H7 (cell line): ENCODE measurements at places on chromosomes 4 and X.
A peak's percentile ranks its signal among the peaks of the same experiment; 100 is the strongest.

- DNase-seq, result no peak
Measured at GRCh38 chrX:69231903-69232302, 66.7 kb upstream of the PJA1 start.

DNA sequence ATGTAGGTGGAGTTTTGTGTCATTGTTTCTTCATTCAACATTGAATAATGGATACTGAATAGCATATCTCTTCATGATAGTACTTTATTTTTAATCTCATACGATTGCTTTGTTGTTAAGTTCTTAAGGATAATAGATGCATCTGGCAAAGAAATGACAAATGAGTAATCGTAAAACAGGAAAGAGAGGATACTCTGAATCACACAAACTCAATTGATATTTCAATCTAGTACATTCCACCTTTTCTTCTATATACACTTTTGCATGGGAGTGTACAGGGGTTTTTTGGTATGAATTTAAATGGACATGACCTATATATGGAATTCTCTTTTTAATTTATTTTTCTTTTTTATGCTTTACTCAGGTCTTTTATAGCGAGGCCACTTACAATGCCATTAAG, 186.9 kb upstream of the STK26 start:
- DNase-seq, result no peak

DNA sequence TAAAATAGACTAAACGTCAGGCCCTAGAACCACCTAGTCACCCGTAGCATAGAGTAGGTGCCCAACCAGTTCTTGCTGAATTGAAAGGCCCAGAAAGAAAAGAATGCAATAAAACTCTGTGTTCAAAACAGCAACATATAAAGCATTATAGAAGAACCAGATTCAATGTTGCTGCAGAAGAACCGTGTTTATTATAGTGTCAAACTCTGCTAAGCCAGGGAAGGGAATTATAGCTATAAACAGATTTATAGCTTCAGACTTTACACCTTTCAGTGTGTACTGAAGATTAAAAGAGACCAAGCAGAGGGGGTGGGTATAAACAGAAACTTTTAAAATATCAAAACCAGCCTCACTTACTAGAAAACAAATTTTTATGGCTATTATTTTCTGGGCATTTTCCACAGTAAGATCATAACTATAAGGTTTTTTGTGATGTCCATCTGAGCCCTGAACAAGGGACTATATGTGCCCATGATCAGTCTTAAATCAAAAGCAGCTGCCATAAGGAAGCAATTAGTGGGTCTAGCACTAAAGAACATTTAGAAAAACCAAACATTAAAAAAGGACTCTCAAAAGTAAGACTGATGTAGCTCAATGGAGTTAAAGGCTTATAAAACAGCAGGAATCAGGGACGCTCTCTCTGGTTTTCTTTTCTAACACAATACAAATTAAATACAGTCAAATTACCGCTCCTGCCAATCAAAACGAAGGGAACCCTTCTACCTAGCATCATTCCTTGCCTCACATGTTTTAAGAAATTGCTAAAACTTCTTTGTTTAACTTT, 219.7 kb upstream of the ETNPPL start:
- no peak for DNase-seq

DNA sequence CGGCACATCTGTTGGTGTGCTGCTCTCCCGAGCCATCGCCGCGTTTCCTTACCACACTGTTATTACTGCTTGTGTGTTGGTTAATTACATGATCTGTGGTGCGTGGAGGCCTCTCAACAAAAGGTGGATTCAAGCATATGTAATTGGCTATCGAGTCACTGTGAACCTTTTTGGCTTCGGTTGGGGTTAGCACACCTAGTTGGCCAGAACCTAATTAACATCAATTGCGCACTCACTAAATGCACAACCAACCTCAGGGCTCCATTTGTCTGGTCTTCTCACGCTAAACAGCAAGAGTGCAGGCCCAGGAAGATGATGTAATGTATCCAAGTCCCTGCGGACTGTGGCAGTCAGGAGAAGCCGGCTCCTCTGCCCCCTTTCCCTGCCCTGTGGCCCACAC, 17.4 kb downstream of the ENPP6 start:
- no peak for DNase-seq

DNA sequence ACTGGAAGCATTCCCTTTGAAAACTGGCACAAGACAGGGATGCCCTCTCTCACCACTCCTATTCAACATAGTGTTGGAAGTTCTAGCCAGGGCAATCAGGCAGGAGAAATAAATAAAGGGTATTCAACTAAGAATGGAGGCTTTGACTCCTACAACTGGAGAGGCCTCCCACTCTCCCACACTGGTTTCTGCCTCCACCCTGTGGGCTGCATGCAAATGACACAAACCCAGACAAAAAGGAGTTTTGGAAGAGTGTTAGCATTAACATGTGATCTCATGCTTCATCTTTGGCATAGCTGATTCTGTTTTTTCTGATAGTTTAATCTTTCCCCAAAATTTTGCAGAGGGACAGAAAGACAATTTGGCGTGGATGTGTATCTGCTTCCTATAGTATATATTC, 80.8 kb upstream of the IQCM start:
- no peak for DNase-seq

GRCh38 chrX:35590210-35590609, 207.9 kb upstream of the MAGEB16 start:
- DNase-seq, result no peak

GRCh38 chr4:139675651-139676050, 10.0 kb downstream of the MGST2 start:
- DNase-seq, result no peak

- DNase-seq, result no peak
Measured at GRCh38 chr4:98110929-98111328, 32.3 kb downstream of the STPG2 start.

DNA sequence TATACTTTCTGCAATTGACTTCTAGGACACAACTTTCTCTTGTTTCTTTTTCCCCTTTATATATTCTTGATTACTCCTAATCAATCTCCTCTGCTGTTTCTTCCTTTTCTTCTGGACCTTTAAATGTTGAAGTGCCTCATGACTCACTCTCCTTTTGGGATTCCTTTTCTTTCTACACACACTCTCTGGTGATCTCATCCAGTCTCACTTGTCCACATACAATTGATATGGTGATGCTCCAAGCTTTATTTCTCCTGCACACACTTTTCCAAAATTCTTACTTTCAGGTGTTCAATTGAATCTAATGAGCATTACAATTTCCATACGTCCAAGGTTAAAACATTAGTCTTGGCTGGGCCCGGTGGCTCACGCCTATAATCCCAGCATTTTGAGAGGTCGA, 794.8 kb upstream of the EPHA5 start:
- no peak for DNase-seq

DNA sequence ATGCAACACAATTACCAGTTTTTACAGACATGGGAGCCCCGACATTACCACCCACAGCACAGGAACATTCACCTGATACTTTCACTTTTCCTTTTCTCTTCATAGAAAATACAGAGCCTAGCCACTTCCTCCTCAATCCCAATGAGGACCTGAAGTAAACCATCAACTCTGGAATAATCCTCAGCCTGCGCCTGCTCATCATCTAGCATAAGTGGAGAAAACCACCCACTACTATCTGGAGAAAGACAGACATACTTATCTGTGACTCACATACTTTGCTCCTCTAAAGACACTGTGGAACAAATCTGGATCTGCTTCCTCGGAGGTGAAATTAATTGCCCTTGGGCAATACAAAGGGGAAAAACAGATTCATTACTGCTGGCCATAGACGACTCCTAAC, 47.8 kb downstream of the ZCCHC13 start:
- no peak for DNase-seq

DNA sequence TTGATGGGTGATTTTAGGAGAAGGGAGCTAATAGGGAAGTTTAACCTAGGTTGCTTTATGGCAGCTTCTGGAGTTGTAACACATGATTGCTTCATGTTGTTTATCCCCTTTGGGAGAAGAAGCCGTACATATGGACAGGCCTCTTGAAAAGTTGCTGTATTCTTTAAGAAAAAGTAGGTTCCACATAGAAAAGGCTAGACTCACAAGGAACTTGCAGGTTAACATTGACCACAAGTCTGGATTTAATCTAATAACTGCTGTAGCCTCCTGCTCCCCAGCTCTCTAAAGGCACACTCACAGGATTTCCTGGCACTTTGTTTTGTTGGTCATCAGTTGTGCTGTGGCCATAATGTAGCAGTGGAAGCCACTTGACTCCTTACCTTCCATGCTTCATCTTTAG, 19.7 kb downstream of the FNIP2 start:
- DNase-seq, result no peak

DNA sequence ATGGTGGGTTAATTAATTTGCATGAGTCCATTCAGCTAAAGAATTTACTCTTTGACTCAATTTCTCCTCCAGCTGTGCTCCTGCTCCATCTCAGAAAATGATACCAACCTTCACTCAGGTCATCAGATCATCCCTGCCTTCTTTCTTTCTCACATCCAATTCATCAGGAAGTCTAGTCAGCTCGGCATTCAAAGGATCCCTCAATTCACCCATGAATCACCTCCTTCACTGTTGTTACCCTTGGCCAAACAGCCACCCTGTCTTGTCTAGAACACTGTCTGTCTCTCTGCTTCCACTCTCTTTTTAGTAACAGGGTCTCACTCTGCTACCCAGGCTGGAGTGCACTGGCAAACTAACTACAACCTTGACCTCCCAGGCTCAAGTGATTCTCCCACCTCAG, 337.4 kb upstream of the SFRP2 start:
- no peak for DNase-seq

- DNase-seq, result no peak
Measured at GRCh38 chr4:7507381-7507780, 72.7 kb upstream of the PSAPL1 start.

- no peak for DNase-seq
Measured at GRCh38 chr4:43716721-43717395, 731.8 kb downstream of the KCTD8 start.

- no peak for DNase-seq
Measured at GRCh38 chr4:11589676-11590075, 161.0 kb upstream of the HS3ST1 start.

DNA sequence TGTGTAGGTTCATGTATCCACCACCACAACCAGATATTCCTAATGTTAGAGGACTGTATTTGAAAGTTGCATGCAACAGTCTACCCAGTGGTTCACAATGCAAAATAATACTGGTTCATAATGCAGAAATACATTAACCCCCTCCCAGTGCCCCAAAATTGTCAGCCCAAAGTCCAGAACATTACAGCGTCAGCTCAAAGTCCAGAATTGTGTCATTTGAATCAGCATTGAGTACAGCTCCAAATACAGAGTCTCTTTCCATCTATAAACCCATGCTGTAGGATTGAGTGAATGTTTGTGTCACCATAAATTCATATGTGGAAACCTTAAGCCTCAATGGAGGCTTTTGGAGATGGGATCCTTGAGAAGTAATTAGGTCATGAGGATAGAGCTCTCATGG, 54.0 kb downstream of the MCUB start:
- no peak for DNase-seq

GRCh38 chrX:9492901-9493300, 28.0 kb downstream of the TBL1X start:
- DNase-seq, result no peak

DNA sequence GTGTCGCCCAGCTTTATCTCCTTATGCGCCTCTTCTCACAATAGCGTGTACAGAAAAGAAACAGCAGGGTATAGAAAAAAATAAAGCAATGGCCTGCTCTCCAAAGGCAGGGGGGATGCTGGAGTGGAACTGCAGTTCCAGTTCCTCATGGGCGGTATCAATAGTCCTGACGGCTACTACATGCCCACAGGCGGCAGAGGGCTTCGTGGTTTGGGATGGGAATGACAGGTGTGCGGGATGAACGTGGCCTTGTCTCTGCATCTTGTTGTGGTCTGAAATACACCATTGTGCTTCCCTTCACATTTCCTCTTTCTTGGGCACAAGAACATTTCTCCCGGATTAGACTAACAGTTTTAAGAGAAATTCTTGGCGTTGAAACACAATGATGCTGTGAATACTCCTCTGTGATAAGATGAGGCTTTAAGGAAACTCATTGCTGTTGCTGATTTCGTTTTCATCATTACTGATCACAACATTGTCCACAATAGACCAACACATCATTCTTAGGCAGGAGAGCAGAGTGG, 124.1 kb upstream of the IGFBP7 start:
- no peak for DNase-seq

- peak; percentile 77 for DNase-seq
Measured at GRCh38 chr4:6727081-6727942, 11.3 kb downstream of the BLOC1S4 start.

DNA sequence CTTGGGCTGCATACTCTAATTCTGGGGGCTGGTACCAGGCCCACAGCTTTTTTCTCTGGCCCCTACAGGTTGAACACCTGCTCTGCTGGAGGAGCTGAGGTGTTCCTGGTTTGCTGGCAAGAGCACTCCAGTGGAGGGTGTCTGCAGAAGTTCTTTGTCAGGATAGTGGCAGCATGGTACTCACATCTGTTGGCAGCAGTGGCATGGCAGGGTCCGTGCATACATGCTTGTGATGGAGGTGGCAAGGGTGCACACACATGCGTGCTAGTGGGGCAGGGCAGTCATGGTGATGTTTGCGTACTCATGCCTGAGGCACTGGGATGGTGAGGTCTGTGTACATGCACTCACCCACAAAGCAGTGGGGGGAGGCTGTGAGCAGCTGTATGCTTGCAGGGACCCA, 235.5 kb upstream of the KLF8 start:
- no peak for DNase-seq

DNA sequence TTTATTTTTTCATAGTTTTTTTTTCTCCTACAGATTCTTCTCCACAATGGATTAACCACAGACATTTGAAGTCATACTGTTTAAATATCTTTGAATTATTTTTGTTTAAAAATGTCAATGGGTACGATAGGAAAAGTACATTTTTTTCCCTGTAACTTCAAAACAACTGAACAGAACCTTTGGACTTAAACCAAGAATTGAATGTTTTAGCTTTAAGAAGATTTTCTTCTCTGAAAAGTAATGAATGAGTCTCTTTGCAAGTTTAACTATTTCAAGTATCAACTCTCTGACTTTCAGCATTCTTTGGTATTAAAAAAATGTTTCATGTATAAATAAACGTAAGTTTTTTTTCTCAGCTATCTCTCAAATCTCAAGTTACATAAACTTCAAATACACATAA, 364.3 kb downstream of the FBXO8 start:
- no peak for DNase-seq

- DNase-seq, result no peak
Measured at GRCh38 chrX:143306991-143307937, 210.0 kb downstream of the SPANXN3 start.

GRCh38 chr4:118037955-118038354, 3.7 kb downstream of the NDST3 start:
- no peak for DNase-seq
